ENCODE measurements at places on chromosomes 11 and 22. TPM values are rescaled to one million over a fixed set of nuclear protein-coding genes. Genes with fewer than 3 reads are reported as not detected.
A peak's percentile ranks its signal among the peaks of the same experiment; 100 is the strongest.

GRCh38 chr11:96272529-96273222 is 70.3 kb downstream of the MAML2 start:
- peaks cover 46% of the 10 kb centered on the region for H3K4me1 ChIP-seq
- no peak for DNase-seq
- no peak overlapping the region for H3K4me3 ChIP-seq
- no peaks in the 10 kb centered on the region for H3K27me3 ChIP-seq
- H3K27ac ChIP-seq, result no peak overlapping the region

PAMR1 gene
- polyA plus RNA-seq, result not detected

DNA sequence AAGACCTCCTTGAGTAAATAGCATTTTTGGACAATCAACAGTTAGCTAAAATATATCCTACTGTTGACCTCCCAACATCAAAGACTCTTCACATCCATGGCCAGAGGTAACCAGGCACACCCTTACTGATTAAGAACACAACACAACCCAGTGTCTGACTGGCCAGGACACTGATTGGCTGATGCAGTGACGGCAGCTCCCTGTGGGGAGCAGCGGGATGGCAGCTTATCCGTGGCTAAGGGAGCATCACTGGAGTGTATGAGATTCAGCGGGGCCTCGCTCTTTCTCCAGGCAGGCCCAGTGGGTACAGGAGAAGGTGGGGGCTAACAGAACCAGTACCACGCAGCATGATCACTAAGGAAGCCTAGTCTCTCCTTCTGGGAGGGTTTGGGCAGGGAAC is 10.3 kb upstream of the IL2RB start:
- H3K27me3 ChIP-seq, result peaks cover 25% of the 10 kb centered on the region
- H3K4me1 ChIP-seq, result peaks cover 100% of the 10 kb centered on the region
- no peaks in the 10 kb centered on the region for H3K36me3 ChIP-seq

DNA sequence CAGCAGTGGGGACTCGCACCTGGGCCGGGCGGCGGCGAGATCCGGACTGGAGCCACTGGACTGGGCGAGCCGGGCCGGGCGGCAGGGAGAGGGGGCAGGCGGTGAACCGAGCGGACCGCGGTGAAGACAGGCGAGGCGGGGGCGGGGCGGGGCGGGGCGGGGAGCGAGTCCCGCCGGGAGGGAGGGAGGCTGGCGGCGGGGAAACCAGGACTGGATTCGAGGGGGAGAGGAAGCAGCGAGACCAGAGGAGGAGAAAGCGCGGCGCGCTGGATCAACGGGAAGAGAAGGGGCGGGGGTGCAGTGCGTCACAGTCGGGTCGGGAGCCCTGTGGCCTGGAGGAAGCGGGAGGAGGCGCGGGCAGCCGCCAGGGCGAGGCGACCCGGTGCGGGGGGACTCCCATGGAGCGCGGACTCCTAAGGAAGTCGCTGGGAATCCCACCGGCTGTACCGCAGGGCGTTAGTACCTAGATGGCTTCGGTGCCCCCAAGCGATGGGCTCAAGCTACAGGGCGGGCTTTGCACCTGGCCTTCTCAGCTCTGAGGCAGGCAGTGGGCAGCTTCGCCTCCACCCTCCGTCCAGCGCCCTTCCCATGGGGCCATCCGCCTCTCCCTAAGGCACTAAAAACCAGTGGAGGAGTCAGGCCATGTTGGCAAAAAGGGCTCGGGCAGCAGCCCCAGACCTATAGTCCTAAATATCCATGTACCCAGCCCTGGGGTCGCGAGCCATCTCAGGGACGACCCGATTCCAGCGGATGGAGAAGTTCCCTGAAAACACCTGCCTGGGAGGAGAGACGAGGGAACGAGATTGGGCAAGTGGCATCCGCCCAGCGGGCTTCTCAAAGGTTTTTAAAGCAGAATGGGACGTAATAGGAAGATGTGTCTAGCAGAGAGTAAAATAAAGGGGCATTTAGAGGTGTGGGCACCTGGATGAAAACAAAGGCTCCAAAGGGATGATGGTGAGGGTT is at the start of gene TMEM121B:
TMEM121B (minus strand) TSS at position 128 of the 963 bp plus-strand sequence. CDS start 233 bp downstream, outside the sequence.
- no peak for DNase-seq
- peaks cover 26% of the 10 kb centered on the region for H3K4me1 ChIP-seq
- no peaks in the 10 kb centered on the region for H3K36me3 ChIP-seq
- peaks cover 7% of the 10 kb centered on the region for H3K27me3 ChIP-seq
- H3K4me3 ChIP-seq, result peak within 1 kb of the TSS; percentile 52
- no peak within 1 kb of the TSS for H3K27ac ChIP-seq

- H3K27ac ChIP-seq, result no peak overlapping the region
- H3K4me1 ChIP-seq, result no peaks in the 10 kb centered on the region
- no peak for DNase-seq
Measured at GRCh38 chr11:64074239-64074638, 38.5 kb downstream of the FLRT1 start.

KRTAP5-8 gene
- not detected for polyA plus RNA-seq

DNA sequence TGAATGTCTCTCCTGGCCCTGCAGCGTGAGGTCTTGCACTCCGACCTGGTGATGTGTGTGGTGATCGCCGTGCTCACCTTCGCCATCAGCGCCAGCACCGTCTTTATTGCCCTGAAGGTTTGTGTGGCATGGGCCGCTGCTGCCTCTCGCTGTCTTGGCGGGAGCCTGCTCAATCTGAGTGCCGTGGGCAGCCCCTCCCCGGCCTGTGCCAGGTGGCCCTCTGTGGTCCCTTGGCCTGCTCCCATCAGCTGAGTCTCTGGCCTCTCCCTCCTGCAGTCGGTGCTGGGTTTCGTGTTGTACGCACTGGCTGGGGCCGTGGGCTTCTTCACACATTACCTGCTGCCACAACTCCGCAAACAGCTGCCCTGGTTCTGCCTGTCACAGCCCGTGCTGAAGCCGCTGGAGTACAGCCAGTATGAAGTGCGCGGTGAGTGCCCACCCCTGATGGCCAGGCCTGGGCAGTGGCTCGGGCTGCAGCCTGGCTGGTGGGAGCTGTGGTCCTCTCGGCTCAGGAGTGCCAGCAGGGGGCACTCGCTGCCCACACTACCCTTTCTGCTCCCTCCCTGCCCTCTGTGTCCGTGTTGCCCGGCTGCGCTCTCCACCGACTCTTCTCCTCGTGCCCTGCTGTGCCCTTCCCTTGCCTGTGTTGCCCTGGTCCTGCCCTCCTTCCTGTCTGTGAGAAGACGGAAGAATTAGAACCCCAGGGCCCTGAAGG is 10.2 kb downstream of the PCNX3 start:
- no peak overlapping the region for H3K4me3 ChIP-seq
- peak; percentile 79 for DNase-seq
- peak overlapping the region; percentile 39 for H3K27ac ChIP-seq
- H3K36me3 ChIP-seq, result peaks cover 9% of the 10 kb centered on the region

DNA sequence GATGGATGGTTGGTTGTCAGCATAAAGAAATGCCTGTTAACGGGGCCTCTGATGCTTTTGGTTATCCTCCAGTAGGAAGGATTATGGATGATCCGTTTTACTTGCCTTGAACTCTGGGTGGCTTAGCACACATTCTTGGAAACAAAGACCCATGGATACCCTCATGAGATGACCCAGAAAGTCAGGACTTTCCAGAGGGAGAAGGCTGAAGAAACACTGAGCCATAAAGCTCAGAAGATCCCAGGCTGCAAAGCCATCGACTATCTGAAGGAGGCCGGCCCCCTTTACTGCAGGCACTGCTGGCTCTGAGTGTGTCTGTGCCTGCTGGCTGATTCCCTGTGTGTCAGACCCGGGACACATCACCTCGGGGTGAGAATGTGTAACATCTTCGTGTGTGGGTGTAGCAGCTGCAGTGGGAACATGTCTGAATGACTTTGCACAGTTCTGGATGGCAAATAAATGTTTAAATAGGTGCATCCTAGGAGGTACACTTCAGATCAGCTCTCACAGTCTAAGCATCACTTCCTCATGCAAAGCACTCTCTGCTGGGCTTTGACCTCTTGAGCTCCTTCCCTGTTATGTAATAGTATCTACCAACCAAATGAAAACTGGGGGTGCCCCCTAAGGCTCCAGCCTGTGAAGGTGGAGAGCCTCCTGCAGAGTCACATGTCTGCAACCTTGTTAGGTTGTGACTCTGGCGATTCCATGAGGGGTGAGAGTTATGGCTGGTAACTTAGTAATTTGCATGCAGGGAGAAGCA is 1084.9 kb downstream of the TBC1D22A start:
- no peaks in the 10 kb centered on the region for H3K4me1 ChIP-seq
- no peak for DNase-seq
- H3K36me3 ChIP-seq, result no peaks in the 10 kb centered on the region
- peaks cover 10% of the 10 kb centered on the region for H3K27me3 ChIP-seq
- no peak overlapping the region for H3K4me3 ChIP-seq

DNA sequence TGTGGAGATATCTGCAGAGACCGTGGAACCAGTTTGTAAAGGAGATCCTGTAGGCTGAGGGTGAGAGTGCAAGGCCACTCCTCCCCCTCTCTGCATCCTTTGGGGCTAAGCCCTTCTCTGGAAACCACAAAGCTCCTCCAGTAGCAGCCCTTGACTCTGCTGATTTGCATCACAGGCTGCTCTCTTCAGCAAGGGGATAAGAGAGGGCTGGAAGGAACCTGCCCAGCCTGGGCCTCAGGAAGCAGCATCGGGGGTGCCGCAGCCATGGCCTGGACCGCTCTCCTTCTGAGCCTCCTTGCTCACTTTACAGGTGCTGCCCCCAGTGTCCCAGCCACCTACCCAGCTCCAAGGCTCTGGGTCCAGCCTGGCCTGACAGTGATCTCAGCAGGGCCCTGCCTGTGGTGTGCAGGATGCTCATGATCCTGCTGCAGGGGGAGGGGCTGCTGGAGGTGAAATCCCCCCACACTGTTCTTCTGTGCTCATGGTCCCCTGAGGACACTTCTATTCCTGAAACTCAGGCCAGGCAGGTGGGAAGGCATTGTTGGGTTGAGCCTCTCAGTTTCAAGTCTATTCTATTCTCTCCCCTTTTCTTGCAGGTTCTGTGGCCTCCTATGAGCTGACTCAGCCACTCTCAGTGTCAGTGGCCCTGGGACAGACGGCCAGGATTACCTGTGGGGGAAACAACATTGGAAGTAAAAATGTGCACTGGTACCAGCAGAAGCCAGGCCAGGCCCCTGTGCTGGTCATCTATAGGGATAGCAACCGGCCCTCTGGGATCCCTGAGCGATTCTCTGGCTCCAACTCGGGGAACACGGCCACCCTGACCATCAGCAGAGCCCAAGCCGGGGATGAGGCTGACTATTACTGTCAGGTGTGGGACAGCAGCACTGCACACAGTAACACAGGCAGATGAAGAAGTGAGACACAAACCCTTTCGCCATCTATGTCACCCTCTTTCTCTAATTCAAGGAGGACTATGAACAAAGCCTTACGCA is 68.5 kb upstream of the IGLL5 start:
- peaks cover 97% of the 10 kb centered on the region for H3K4me1 ChIP-seq
- H3K27ac ChIP-seq, result peak overlapping the region; percentile 98
- peaks cover 10% of the 10 kb centered on the region for H3K27me3 ChIP-seq
- H3K4me3 ChIP-seq, result peak overlapping the region; percentile 82

GRCh38 chr11:35246745-35247144 is 107.8 kb downstream of the CD44 start:
- no peak overlapping the region for H3K4me3 ChIP-seq
- H3K27ac ChIP-seq, result peak overlapping the region; percentile 96
- H3K4me1 ChIP-seq, result peaks cover 68% of the 10 kb centered on the region
- no peaks in the 10 kb centered on the region for H3K36me3 ChIP-seq
- no peak for DNase-seq

- peaks cover 15% of the 10 kb centered on the region for H3K4me1 ChIP-seq
- peaks cover 12% of the 10 kb centered on the region for H3K27me3 ChIP-seq
- no peak for DNase-seq
- no peak overlapping the region for H3K4me3 ChIP-seq
- H3K27ac ChIP-seq, result no peak overlapping the region
- H3K36me3 ChIP-seq, result peaks cover 8% of the 10 kb centered on the region
Measured at GRCh38 chr11:117851106-117851505, 25.4 kb downstream of the FXYD6 start.

RIMBP3C gene
- 0.53 TPM for polyA plus RNA-seq

GRCh38 chr11:102559839-102560238 is 29.3 kb upstream of the MMP7 start:
- H3K36me3 ChIP-seq, result peaks cover 3% of the 10 kb centered on the region
- peaks cover 45% of the 10 kb centered on the region for H3K4me1 ChIP-seq
- H3K27ac ChIP-seq, result peak overlapping the region; percentile 40
- H3K4me3 ChIP-seq, result peak overlapping the region; percentile 35
- DNase-seq, result no peak
- peaks cover 4% of the 10 kb centered on the region for H3K27me3 ChIP-seq

- peaks cover 100% of the 10 kb centered on the region for H3K4me1 ChIP-seq
- H3K27me3 ChIP-seq, result peaks cover 8% of the 10 kb centered on the region
- peaks cover 42% of the 10 kb centered on the region for H3K36me3 ChIP-seq
Measured at GRCh38 chr11:128470081-128470480, 117.3 kb downstream of the ETS1 start.

MPEG1 gene
- polyA plus RNA-seq, result 13.2 TPM

PRR33 gene
- polyA plus RNA-seq, result not detected

GRCh38 chr22:45925811-45926351 is 51.1 kb downstream of the WNT7B start:
- no peak overlapping the region for H3K4me3 ChIP-seq
- H3K27me3 ChIP-seq, result no peaks in the 10 kb centered on the region
- H3K36me3 ChIP-seq, result no peaks in the 10 kb centered on the region
- H3K4me1 ChIP-seq, result no peaks in the 10 kb centered on the region
- no peak for DNase-seq

DNA sequence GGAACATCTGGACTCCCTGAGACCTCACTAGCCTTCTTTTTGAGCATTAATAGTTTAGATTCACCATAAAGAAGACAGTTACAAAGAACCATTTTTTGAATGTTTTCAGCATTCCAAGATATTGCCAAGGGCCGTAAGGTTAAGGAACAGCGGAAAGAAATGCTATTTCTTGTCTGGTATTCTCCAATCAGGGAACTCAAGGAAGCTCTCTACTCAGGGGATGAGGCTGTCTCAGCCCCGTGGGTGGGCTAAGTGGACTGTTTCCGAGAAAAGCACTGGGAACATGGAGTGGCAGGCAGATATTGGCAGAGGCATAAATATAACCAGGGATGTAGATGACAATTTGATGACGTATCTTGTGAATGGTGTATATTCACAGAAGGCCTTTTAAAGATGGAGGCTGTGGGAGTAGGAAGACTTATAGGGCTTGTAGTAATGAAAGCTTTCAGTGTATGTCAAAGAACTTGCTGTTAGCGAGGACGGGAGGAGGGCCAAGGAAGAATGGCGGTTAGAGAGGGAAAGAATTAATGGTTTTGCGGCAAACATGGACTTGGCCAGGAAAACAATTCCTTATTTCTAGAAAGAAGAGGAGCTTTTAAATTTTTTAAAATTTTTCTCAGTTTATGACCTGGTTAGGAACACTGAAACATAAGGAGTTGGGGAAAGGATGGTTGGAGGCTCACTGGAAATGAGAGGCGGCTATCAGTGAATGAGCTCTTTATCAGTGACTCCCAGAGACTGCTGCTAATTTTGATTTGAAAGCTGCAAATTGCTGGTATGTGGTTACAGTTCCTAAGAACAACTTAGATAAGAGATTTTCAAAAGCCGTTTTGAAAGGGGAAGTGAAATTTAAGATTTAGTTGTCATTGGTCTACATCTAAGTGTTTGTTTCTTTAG is 64.6 kb downstream of the ST3GAL4 start:
- H3K36me3 ChIP-seq, result no peaks in the 10 kb centered on the region
- peaks cover 10% of the 10 kb centered on the region for H3K4me1 ChIP-seq
- H3K27me3 ChIP-seq, result no peaks in the 10 kb centered on the region

- DNase-seq, result no peak
- H3K27ac ChIP-seq, result no peak overlapping the region
- H3K27me3 ChIP-seq, result peaks cover 1% of the 10 kb centered on the region
- no peak overlapping the region for H3K4me3 ChIP-seq
- no peaks in the 10 kb centered on the region for H3K36me3 ChIP-seq
Measured at GRCh38 chr22:33302549-33302948, 244.4 kb upstream of the SYN3 start.

KDM4E gene
- not detected for polyA plus RNA-seq

TKFC gene
- polyA plus RNA-seq, result 38.2 TPM
